AG04450 (cell line): ENCODE measurements at places on chromosomes 2 and 18.

- no peak for DNase-seq
These were observed 10.9 kb downstream of the PTGR3 start for GRCh38 chr18:75198036-75198435.

DNA sequence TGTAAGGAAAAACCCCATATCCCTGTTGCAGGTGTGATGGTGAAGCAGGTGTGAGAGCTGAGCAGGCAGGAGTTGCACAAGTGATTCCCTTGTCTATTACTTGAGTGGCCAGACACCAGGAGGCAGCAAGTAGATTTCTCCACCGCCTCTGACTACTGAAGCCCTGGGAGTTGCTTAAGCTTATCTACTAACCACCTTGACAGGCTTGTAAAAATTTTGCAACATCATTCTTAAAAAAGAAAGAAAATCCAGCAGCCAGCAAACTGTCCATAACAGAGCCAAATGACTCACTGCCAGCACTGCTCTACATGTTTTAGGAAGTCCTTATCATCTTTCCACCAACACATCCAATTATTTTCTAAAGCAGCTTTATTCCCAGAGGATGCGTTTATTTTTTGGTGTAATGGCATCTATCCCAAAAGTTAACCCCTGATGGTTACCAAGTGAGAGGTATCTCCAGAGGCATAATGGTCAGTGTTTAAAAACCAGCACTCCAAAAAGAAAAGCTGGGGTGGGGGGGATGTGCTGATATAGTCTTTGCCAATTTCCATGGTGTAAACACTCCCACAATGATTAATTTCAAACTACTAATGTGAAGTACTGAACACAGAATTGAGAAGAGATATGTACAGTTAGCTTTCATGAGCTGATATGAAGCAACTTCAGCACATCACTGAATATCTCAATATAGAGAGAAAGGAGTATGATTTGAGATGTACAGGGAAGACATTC lies 16.3 kb upstream of the GPR39 start:
- DNase-seq, result peak; percentile 18

DNA sequence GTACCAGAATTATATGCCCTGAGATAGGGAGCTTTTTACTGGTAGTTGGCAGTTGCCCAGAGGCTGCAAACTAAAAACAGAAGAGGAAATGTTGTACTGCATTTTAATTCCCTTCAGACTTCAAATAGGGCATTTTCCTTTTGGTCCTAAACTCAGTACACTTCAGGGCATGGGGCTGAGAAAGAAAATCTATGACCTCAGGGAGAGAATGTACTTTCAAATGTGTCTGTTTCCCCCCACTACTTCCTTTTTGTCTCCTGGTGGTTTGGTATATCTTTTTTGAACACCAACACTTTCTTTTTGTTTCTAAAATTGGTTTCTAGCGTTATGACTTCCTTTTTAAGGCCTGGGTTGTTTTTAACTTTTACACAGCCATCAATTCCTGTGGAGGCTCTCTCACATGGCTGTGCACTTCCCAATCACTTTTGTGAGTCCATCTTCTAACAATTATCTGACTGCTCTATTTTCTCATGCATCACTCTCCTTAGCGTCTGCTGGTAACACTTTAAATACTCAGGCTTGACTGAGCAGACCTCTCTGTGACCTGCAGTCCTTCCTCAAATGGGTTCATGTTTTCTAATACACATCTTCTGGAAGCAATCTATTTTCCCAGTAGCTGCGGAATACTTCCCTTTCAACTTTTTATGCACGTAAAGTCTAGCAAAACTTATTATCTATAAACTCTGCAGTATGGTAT lies 596.0 kb downstream of the LRP1B start:
- no peak for DNase-seq

- DNase-seq, result no peak
These were observed 6.8 kb downstream of the RAB12 start for GRCh38 chr18:8616028-8616401.

GRCh38 chr18:48138660-48139430 lies 208.4 kb upstream of the SMAD2 start:
- DNase-seq, result no peak

GRCh38 chr18:26863921-26864497 lies 1.5 kb downstream of the AQP4 start:
- DNase-seq, result no peak

- DNase-seq, result no peak
These were observed 297.8 kb downstream of the DLGAP1 start for GRCh38 chr18:4157352-4157751.

GRCh38 chr18:7954238-7954637 lies 387.1 kb downstream of the PTPRM start:
- DNase-seq, result no peak

- DNase-seq, result no peak
These were observed 30.9 kb upstream of the REEP1 start for GRCh38 chr2:86368161-86368824.

DNA sequence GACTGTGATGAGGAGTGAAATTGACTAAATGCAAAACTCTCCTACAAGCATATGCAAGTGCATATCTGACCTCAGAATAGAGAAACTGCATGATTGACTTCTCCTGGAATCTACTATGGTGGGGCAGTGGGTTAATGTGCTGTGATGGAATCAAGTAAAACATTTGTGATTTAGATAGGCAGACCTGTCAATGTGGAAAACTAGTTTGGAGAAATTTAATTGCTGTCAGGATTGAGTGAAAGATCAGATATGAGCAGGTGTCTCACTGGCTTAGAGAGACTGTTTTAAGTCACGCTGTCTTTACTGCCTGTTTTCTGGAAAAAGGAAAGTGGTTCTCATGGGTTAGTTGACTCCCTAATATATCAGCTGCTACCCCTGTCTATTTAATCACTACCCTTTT lies 881.0 kb upstream of the CNTNAP5 start:
- DNase-seq, result no peak

GRCh38 chr18:74914052-74914591 lies 294.8 kb downstream of the PTGR3 start:
- no peak for DNase-seq

DNA sequence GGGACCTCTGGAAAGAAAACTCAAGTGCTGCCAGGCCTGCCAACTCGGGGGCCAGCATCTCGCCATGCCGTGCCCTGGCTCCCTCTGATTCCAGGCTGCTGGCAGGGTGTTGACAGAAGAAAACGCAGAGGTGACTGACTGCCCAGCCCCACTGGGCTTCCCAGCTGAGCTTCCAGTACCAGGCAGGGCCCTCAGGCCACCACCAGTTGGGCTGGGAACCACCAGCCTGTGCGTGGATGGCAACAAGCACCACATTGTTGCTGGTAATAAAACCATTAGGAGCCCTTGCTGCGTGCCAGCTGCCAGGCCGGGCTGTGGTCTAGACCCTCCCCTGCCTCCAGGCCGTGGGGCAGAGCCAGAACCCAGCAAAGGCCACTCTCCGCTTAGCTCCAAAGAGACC lies 9.2 kb downstream of the DNMT3A start:
- no peak for DNase-seq

DNA sequence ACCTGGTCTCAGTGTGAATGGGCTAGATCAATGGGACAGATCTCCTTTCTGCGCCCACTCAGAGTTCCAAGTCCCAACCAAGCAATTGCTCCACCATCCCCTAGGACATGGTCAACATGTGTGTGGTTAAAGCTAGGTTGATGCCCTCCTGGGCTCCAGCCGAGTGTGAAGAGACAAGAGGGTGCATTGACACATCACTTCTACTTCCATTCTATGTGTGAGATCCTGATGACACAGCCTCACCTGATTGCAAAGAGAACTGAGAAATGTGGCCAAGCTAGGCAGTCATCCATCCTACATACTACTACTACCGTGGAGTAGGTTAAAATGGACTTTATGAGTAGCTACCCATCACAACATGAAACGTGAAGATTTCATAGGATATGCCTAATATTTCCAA lies 106.8 kb downstream of the NCKAP5 start:
- DNase-seq, result no peak

- DNase-seq, result no peak
These were observed 52.4 kb downstream of the STK39 start for GRCh38 chr2:168194784-168195522.

DNA sequence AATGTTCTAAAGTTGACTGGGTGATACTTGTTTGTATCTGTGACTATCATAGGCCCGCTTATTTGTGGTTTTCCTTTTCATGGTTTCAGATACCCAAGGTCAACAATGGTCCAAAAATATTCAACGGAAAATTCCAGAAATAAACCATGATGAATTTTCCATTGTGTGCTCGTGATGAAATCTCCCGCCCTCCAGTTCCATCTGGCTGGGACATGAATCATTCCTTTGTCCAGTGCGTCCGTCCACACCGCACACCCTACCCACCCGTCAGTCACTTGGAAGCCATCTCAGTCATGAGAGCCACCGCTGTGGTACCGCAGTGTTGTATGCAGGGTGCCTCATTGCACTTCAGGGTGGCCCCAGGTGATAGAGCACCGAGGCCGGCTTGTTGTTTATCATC lies 268.2 kb upstream of the PXDN start:
- DNase-seq, result no peak

DNA sequence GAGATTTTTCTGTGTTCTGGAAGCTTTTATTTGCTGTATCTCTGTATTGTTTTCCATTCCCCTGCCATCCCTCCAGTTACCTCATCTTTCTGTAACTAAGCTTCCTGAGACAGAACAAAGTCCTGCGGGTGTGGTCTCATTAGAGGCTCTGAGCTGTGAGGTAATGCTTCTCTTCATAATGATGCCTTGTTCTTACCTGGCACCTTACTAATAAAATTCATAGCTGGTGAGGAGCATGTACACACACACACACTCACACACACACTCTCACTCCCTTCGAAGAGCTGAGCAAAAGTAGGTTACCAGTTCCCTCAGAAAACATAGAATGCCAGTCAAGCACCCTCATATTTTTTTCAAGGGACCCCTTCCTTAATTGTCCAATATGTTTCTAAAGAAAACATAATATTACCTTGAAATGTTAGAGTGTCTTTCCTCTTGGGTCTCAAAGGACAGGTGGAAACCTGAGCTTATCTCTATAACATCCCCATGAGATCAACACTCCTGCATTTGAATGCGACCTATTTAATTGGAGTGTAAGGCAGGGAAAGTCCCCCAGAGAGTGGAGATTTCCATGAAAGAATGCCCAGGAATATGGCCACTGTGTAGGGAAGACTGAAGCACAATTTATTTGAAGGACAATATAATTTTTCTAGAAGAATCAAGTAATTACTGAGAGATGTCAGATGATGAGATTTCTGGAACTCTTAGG lies 161.6 kb upstream of the NCK2 start:
- DNase-seq, result no peak

- no peak for DNase-seq
These were observed 35.8 kb downstream of the ST3GAL5 start for GRCh38 chr2:85852937-85853498.

DNA sequence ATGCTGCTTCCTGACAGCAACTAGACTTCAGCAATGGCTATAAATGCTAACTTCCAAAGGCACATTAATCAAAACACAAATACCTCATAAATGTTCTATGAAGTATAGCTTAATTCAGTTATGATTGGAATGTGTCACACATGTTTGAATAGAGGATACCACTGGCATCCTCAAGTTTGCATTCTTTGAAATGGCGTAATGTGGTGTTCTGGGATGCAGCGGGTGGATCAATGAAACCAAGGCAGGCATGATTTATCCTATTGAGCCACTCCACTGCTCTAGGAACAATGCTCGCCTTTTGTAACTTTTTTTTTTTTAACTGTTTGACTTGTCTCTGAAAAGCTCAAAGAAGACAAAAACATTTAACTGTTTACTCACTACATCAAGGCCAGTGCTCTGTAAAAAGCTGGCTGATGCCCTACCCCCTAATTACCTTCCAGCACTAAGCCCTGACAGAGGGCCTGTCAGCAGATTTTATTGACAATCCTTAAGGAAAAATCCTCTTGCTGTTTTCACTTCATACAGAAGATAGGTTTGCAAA lies 278.8 kb upstream of the SESTD1 start:
- no peak for DNase-seq

DNA sequence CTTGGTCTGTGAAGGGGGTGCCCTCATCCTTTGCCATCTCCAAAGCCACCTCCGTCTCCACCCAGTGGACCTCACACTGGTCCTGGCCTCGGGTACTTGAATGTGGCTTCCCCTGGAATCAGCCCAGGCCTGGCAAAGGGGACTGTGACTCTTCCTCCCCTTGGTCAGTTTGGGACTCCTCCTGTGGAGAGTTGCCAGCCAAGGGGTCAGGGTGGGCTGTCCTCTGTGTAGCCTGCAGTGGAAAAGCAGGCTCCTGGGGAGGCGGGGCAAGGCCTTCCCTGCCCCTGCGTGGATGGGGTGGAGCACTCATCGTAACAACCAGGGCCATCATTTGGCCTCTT lies 59.8 kb downstream of the INHBB start:
- no peak for DNase-seq

- no peak for DNase-seq
These were observed 113.1 kb downstream of the SMAD7 start for GRCh38 chr18:48837676-48838075.

DNA sequence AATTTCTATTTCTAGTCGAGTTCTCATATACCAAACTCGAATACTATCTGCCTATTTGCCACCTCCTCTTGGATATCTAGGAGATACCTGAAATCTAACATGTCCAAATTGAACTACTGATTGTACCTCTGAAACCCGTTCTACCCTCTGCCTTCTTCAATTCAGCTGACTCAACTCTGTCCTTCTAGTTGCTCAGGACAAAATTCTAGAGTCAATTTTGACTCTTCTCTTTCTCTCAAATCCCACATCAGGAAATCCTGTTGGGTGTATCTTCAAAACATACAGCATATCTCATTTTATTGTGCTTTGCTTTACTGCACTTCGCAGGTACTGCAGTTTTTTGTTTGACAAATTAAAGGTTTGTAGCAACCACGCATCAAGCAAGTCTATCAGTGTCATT lies 137.8 kb downstream of the ZAP70 start:
- DNase-seq, result no peak

GRCh38 chr2:217903859-217904613 lies 98.8 kb downstream of the TNS1 start:
- DNase-seq, result no peak

- no peak for DNase-seq
These were observed 40.8 kb upstream of the TMEM177 start for GRCh38 chr2:119638246-119638645.

- DNase-seq, result no peak
These were observed 1313.0 kb upstream of the FAM98A start for GRCh38 chr2:34912084-34912483.

GRCh38 chr2:47561371-47561770 lies 158.4 kb downstream of the MSH2 start:
- DNase-seq, result no peak

GRCh38 chr18:6509832-6510231 lies 95.1 kb upstream of the L3MBTL4 start:
- DNase-seq, result no peak
